ENCODE measurements at places on chromosomes 11 and 22.

DNA sequence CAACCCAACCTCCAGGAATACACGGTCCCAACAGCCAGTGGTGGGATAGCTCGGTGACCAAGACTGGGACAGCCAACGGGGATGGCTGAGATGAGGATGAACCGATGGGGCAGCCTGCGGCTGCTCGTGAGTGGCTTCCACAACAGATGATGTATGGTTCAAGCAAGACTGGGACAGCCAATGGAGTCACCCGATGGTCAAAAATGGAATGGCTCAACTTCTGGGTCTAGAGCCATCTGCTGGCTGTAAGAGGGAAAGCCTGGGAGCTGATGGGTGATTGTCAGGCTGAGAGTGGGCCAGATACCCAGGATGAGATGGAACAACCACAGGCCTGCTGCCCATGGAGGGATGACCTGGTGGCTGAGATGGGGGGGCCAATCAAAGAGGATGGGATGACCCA lies 35.5 kb downstream of the SYT7 start:
- DNase-seq = no peak

GRCh38 chr11:46099963-46100316 lies 21.3 kb downstream of the PHF21A start:
- DNase-seq = no peak

GRCh38 chr11:113497066-113497910 lies 22.1 kb upstream of the DRD2 start:
- DNase-seq = no peak

DNA sequence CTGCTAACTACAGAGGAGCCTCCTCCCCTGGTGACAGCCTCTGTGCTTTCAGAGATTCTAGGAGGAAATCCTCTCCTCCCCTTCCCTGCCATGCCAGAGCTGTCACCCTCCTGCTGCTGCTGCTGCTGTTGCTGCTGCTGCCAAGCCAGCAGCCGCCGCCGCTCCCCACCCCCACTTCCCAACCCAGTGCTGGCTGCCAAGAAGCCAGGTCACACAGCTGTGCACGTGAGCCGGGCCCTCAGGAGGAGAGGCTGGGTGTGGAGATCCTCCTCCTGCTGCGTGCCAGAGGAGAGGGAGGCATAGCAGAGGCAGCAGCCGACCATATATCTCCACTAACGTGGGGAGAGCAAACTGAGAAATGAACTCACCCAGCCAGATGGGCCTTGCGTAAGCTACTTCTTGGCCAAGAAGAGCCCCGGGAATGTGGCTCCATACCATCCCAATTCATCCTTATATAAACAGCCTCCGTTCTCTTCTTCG lies 12.4 kb downstream of the CRY2 start:
- no peak for DNase-seq

GRCh38 chr22:29201782-29202181 lies 3.9 kb upstream of the EMID1 start:
- no peak for DNase-seq

DNA sequence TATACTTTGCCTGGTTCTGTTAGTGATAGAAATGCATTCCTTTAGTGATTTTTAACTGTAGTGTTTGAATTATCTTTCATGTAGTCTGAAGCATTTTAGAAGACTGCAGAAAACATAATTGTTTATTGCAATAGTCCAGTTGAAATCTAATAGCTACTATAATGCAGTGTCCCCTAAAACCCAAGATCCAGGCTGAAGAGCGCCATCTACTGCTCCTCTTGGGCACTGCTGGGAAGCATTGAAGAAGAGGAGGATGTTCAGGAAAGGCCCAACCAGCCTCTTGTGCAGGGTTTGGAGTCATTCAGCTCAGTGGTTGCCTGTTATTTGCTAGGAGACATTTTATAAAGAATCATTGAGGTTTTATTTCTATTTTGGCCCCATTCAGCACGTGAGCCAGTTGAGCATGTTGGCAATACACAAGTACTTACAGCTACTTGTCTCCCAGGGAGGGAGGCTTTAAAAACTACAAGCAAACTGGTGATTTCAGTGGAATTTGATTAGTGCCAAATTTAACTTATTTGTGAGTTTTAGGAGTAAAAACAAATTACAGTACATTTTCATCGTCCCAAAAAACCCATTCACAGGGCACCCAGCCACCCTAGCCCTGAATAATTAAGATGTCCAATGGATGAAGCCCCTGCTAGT lies 74.9 kb upstream of the HORMAD2 start:
- DNase-seq = peak; percentile 34

DNA sequence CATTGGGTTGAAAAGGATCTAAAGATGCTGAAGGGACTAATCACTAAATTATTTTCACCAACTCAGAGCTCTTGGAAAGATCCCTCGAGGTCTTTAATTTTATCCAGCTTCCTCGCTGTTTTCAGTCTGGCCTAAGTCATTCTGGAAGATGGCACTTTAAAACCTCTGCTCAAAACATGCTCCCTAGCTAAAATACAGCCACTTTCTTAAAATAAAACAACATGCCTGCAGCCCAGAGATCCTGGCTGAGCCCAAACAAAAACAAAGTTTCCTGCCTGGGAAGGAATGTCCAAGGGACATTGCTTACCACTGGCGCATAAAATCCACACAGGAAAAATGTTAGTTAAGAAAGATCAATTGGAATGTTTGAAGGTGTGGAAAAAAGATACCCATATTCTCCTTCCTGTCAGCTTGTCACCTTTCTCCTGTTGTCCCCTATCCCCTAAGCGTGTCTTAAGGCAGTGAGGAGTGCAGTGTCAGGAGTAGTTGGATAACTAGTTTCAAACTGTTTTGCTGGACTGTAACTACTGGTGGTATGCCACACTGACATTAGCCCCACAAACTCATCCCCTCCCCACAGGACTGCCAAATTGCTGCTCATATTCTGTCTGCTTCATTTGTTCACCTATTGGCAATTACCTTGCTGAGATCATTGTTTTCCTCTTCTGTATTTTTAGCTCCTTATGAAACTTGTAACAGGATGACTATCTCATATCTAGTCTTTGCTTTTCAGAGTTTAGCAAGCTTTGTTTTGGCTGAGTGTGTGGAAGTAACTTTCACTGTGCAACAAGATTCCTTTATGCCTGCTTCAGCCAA lies 108.3 kb upstream of the SESN3 start:
- no peak for DNase-seq

- no peak for DNase-seq
These were observed 71.6 kb downstream of the CCDC34 start for GRCh38 chr11:27291302-27291889.

DNA sequence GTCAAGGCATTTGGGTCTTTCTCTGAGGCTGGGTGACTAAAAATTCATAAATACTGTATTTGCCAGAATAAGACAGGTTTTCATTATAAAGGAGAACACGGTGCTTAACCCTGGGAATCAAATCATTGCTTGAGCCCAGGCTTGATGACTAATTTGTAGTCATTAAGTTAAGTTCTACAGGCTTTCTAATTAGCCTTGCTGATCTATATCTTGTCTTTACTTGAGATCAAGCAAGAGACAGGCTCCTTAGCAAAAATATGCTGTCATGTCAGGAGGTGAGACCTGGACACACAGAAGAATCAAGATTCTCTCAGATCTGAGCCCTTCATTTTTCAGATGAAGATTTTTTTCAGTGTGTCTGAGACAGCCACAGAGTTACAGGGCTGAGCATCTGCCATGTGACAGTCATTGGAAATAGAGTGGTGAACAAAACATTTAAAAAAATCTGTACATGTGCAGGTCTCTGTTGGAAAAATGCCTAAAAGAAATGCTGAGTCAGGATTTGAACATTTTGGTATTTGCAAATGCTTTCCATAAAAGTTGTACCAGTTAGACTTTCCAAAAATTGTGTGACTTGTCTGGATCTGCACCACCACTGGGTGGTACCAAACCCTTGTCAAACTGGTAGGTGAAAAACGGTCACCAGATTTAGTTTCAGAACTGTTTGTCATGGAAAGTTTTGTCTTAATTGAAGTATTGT lies 14.6 kb downstream of the ACAT1 start:
- DNase-seq = no peak

DNA sequence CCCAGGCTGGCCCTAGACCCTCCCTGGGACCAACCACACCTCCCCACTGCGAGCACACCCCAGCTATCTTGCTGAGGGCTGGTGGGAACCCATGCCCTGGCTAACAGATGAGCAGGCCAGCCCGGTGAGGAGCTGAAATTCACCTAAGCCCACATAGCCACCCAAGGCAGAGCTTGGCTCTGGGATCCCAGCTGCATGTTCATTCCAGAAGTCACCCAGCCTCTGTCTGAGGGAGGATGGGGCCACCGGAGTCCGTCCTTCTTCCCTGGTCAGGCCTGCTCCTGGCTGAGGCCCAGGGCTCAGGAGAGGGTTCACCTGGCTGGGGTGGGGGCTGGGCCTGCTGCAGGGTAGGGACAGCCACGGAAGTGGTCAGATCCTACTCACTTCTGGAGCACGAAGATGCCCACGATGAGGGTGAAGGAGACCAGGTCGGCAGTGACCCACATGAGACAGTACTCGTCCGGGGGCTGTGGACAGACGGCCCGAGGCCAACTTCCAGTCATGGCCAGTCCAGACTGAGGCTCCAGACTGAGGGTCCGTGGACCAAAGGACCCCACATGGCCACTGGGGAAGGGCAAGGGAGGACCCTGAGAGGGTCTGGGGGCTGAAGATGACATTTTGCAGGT lies 6.6 kb upstream of the KLHL35 start:
- no peak for DNase-seq

DNA sequence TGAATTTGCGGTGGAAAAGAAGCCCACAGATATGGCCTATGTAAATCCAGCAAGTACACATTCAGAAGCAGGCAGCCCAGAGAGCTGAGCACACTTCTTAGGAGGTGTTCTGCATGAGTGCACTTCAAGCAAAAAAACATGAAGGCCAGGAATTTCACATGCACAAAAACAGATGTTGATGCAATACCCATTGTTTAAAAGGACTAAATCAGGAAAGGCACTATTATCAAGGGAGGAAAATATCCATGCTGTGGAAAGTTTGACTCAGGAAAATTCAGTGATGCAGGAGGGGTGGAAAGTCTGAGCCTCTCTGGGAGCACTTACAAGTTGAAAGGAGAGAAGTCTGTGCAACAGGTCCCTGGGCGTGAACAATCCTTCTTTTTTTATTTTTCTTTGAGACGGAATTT lies 15.8 kb upstream of the CARS1 start:
- no peak for DNase-seq

- DNase-seq = no peak
These were observed 3.1 kb upstream of the UBE2L3 start for GRCh38 chr22:21564411-21564810.

- DNase-seq = no peak
These were observed 2.9 kb upstream of the NNMT start for GRCh38 chr11:114293201-114293711.

DNA sequence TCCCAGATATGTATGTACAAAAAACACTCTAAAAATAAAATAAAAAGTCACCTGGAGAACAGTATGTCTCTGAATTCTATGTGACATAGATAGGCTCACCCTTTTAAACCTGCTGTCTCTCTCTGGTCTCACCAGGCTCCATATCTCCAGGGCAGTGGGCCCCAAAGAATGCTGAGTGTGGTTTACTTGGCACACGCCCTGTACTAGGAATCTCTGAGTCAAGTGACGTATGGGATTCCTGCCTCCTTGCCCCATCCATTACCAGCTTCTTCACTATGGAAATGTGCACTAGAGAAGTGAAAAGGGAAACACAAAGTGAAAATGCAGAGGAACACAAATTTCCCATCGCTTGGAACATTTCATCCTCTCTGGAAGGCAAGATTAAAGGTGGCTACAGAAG lies 722.2 kb upstream of the TENM4 start:
- no peak for DNase-seq

- no peak for DNase-seq
These were observed 12.6 kb downstream of the TNNT3 start for GRCh38 chr11:1932105-1932480.

DNA sequence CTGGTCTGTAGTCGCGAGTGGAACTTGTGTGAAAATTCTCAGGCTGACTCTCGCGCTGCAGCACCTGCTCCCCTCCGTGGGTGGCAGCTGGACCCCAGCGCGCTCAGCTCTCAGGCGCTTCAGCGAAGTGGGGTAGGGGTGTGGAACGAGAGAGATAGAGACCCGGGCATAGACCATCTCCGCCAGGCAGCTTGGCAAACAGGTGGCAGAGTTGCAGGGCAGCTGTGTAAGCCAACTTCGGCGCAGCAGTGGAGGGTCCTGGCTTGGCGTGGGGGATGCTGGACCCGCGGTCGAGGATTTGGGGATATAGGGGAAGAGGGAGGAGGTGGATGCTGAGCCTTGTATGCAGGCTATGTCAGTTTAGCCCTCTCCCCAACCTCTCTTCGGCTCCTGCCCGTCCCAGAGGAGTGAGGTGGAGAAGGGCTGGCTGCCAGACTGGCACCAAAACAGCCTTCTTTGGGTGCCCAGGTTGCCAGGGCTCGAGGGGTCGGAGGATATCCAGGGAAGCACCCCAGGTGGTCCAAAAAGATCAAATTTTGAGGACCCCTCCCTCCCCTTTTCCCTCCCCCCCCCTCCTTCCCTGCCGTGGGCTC lies 746 bp upstream of the CALCB start:
- no peak for DNase-seq

DNA sequence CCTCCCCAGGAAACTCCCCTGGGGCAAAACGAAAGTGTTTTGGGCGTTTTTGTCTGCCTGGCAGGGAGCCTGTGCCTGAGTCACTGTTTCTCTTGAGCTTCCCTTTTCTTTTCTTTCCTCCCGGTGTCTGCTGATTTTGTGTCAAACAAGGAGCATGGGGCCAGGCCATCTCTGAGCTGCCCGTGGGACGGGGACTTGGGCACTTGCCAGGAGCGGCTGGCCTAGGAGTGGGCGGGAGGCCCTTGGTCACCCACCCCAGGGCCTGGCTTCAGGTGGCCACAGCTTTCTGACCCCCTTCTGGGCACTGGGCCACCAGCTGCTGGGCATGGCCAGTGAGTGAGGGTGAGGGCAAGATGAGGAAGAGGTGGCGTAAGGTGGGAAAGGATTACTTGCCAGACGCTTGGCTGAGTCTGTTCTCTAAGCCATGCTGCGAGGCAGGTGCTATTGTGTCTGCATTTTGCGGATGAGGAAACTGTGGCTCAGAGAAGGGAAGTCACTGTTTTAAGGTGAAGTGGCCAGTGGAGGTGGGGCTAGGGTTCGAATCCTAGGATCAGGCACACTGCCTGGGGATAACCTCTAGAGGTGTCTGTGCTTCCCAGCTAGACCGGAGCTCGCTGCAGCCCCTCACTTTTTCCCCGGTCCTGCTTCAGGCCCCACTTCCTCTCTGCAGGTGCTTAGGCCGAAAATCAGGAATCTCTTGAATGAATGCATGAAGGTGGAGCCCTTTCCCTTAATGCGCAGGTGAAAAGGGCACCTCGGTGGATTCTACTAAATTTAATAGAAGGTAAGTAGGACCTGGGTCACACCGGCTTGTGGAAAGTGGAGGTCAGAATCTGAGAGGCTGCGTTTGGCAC lies 7.8 kb upstream of the NFAM1 start:
- no peak for DNase-seq

GRCh38 chr11:16365581-16366228 lies 9.4 kb upstream of the SOX6 start:
- no peak for DNase-seq

- DNase-seq = no peak
These were observed 73.1 kb downstream of the FBLN1 start for GRCh38 chr22:45575607-45576272.
